Dermis blood vessel endothelial cell (primary cell): ENCODE measurements at places on chromosomes 3 and 15. TPM values are rescaled to one million over a fixed set of nuclear protein-coding genes. Genes with fewer than 3 reads are reported as not detected.
A peak's percentile ranks its signal among the peaks of the same experiment; 100 is the strongest.

The LEKR1 gene
- 0.14 and 0.17 TPM in 2 replicates for total RNA-seq

The NUP210 gene
- total RNA-seq: 2.6 and 9.0 TPM in 2 replicates

The MB21D2 gene
- total RNA-seq: 3.9 and 4.0 TPM in 2 replicates

The TRH gene
- total RNA-seq: not detected in 2 replicates

The SSUH2 gene
- total RNA-seq: not detected in 2 replicates

The ICE2 gene
- total RNA-seq: 30.8 and 37.7 TPM in 2 replicates

The ZNF660 gene
- 0.79 and 2.2 TPM in 2 replicates for total RNA-seq

The ARNT2 gene
- total RNA-seq: 0.28 and 0.34 TPM in 2 replicates

The GATM gene
- 0.23 and 0.34 TPM in 2 replicates for total RNA-seq

The HYAL1 gene
- total RNA-seq: 11.4 and 30.6 TPM in 2 replicates

The ZBED2 gene
- total RNA-seq: not detected in 2 replicates

DNA sequence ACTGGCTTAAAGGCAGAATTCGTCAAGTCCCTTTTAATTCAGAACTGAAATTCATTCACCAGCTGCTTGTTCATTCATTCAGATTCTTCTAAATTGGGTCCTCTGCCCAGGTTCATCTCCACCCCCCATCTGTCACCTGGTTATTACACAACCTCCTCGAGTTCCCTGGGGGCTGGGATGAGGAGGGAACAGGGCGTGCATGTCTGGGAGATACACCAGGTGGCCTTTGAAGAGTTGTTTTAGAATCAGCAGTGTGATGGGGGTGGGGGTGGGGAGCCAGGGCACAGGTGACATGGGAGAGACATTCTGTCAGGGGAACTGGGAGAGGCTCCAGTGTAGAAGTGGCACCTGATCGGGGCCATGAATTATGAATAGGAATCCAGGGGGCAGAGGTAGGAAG is 8.2 kb downstream of the SNX33 start:
- DNase-seq: no peak

DNA sequence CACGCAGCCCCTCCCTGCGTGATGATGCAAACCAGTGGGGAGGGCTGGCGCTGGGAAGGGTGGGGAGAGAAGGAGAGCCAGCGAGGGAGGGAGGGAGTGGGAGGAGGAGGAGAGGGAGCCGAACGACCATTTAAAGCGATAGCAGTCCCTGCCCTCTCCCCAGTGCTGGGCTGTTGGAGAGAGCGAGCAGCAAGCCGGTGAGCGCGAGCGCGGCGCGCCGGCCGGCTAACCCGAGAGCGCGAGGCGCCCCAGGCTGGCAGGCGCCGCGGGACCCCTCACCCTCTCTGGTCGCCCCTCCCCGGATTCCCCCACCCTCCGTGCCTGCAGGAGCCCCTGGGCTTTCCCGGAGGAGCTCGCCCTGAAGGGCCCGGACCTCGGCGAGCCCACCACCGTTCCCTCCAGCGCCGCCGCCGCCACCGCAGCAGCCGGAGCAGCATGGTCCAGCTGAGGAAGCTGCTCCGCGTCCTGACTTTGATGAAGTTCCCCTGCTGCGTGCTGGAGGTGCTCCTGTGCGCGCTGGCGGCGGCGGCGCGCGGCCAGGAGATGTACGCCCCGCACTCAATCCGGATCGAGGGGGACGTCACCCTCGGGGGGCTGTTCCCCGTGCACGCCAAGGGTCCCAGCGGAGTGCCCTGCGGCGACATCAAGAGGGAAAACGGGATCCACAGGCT is at the start of gene GRM7:
TSS of gene GRM7 (plus strand) at position 162 of the 671 bp plus-strand sequence.
- DNase-seq: no peak

GRCh38 chr15:70212286-70212962 is 114.7 kb upstream of the TLE3 start:
- peak; percentile 66 for DNase-seq

GRCh38 chr15:60733196-60733595 is 254.3 kb upstream of the ICE2 start:
- DNase-seq: no peak

- no peak for DNase-seq
Measured at GRCh38 chr3:142087676-142088075, 61.7 kb downstream of the TFDP2 start.

GRCh38 chr15:65655457-65655856 is 33.7 kb downstream of the SLC24A1 start:
- DNase-seq: no peak

GRCh38 chr3:56291244-56291680 is 177.0 kb downstream of the ERC2 start:
- DNase-seq: no peak

DNA sequence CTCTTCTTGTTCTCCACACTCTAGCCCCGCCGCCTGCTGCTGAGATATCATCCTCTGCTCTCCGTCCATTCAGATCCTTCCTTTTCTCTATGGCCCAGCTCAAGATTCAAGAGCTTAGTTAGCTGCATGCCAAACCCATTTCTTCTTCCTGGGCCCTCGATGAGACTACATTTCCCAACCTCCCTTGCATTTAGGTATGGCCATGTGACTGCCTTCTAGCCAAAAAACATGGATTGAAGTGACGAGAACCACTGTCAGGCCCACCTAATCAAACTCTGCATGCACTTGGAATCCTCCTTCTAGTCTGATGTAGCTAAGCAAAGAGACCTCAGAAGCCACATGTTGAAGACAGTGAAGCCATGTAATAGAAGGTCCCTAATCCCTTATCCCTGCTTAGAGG is 308.2 kb downstream of the VPS13C start:
- no peak for DNase-seq

GRCh38 chr3:40020689-40021088 is 211.3 kb downstream of the MYRIP start:
- DNase-seq: no peak

- no peak for DNase-seq
Measured at GRCh38 chr3:74920721-74921350, 306.4 kb upstream of the CNTN3 start.

- DNase-seq: no peak
Measured at GRCh38 chr3:37964716-37965115, 25.9 kb upstream of the VILL start.

DNA sequence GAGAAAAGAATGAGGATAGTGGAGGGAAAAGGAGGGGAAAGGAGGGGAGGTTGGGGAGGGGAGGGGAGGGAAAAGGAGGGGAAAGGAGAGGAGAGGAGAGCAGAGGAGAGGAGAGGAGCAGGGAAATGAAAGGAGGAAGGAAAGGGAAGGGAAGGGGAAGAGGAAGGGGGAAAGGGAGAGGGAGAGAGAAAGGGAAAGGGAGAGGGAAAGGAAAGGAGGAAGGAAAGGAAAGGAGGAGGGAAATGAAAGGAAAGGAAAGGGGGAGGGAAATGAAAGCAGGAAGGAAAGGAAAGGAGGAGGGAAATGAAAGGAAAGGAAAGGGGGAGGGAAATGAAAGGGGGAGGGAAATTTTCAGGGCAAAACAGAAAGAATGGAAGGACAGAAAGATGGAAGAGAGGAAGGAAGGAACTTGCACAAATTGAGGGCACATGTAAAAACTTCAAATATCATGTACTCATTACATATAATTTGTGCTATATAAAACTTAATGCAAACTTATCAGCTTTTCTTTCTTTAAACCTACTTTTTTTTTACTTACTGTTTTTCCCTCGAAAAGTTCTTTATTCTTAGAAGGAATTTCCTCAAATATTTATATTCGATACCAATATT is 148.0 kb downstream of the ZBTB20 start:
- no peak for DNase-seq

GRCh38 chr15:68787609-68788263 is 33.0 kb downstream of the ANP32A start:
- DNase-seq: no peak

DNA sequence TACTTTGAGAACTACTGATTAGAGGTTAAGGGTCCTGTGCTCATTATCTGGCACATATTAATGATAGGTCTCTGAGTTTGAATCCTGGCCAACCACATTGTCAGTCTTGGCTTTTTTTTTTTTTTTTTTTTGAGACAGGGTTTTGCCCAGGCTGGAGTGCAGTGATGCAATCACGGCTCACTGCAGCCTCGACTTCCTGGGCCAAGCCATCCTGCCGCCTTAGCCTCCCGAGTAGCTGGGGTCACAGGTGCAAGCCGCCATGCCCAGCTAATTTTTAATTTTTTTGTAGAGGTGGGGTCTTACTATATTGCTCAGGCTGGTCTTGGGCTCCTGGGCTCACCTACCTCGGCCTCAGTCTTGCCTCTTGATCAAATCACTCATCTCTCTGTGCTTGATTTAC is 547 bp upstream of the PCCB start:
- DNase-seq: no peak

DNA sequence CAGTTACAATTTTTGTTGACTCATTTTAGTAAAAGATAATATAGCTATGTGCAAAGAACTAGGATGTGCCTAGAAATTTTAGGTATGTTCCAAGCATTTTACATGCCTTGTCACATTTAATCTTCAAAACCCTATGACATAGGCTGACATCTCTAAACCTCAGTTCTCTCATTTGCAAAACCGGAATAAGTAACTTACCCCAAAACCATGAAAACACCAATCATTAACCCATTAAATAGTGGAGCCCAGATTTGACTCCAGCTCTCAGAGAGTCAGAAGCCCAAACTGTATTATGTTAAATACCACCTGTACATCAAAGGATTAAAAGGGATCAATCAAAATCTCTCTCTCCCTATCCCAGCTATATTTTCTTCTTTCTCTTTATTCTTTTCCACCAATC is 36.6 kb downstream of the GSK3B start:
- DNase-seq: no peak

- DNase-seq: peak; percentile 17
Measured at GRCh38 chr15:80609091-80609490, 86.0 kb upstream of the ABHD17C start.

- no peak for DNase-seq
Measured at GRCh38 chr15:58873267-58873666, 60.2 kb downstream of the SLTM start.

GRCh38 chr3:151875759-151876158 is 2.3 kb downstream of the SUCNR1 start:
- no peak for DNase-seq

- DNase-seq: no peak
Measured at GRCh38 chr15:27057904-27058645, 87.1 kb downstream of the GABRG3 start.

DNA sequence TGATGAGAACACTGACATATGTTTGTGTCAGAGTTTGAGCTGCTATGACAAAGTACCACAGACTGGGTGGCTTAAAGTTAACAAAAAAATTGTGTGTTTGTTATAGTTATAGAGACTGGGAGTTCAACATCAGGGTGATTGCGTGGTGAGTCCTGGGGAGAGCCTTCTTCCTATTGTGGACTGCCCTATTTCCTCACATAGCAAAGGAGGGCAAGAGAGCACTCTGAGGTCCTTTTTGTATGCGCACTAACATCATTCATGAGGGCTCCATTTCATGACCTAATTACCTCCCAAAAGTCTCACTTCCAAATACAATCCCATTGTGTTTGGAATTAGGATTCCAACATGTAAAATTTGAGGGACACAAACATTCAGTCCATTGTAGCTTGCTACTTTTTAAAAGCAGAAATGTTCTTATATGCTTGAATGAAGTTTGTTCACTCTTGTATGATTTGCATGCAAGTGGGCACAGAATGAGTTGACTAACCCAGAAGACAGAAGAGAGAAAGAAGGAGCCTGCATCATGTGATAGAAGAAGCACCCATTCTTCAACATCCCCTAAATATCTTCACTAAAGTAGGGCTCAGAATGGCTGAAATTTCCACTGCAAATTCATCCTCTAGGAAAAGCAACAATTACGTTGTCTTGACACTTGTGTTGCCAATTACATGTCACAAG is 18.9 kb upstream of the ALCAM start:
- DNase-seq: no peak

DNA sequence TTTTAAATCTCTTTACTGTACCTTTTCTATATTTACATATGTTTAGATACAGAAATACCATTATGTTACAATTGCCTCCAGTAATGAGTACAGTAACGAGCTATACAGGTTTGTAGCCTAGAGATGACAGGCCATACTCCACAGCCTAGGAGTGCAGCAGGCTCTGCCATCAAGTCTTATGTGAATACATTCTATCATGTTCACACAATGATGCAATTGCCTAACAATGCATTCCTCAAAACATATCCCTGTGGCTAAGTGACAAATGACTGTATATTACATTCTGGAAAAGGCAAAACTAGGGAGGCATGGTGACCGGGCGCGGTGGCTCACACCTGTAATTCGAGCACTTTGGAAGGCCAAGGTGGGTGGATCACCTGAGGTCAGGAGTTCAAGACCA is 192.4 kb upstream of the IGF1R start:
- no peak for DNase-seq

DNA sequence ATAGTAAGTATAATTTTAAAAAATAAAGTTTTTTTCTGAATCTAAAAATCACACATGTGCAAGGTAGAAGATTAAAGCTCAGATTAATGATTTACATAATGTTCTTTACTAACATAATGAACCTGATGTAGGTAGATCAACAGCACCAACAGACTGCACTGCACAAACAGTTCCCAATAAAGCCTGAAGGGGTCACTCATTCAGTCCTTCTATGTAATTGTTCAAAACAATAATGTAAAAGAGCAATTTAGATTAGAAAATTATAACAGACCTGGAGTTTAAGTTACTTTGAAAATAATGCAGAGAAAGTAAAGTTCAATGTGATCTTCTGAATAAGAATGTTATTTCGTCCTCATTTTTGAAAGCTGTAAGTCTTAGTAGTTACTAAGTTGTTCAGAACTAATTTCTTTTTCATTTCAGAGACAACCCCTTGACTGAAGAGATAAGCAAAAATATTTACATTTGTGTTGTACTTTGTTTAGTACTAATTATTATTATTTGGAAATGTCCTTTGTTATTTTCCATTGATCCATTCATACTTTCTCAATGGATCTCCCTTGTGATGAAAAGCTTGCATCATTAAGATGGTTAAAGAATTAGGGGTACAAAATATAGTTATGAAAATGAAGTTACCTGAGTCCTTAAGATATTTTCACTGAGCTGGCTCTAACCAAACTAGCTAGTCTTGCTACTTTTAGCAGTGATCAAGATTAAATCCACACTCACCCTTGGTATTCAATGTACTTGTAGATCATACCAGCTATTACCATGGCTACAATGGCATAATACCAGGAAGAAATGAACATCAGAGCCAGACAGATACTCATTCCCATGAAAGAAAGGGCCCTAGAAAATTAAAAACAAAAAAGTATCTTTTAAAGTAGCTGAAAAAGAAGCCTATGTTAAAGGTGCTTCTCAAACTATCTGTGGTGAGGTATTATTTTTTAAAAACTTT is 16.8 kb downstream of the EMC4 start:
- peak; percentile 75 for DNase-seq

DNA sequence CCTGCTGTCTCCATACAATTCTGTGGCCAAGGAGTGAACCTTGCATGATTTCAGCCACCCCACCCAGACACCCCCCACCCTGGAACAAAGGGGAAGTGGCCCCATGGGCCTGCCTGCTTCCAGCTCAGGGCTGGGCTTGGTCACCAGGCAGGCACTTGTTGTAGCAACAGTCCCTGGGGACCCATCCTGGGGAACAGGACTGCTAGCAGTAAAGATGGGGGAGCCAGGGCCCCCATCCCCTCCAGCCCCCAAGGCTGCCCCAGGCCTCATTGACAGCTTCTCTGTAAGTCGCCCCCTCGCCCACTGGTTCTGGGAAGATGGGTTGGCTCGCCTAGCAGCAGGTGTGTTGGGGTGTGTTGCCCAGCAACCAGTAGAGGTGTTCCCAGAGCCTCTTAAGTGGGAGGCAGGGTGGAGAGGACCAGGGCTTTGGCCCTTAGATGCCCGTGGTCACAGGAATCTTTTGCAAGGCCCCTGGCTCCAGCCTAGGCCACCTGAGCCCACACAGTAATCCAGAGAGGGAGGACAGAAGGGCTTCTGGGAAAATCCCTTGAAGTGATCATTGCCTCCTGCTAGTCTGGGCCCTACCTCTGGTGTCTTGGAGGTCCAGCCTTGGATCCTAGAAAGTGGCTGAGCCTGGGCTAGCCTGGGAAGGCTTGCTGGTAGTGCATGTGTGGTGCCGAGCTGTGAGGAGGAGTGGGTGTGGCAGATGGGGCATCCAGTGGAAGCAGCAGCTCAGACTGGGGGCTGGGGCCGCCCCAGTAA is 48.9 kb downstream of the CYP11A1 start:
- DNase-seq: no peak
